ENCODE measurements at places on chromosomes 4 and X.

DNA sequence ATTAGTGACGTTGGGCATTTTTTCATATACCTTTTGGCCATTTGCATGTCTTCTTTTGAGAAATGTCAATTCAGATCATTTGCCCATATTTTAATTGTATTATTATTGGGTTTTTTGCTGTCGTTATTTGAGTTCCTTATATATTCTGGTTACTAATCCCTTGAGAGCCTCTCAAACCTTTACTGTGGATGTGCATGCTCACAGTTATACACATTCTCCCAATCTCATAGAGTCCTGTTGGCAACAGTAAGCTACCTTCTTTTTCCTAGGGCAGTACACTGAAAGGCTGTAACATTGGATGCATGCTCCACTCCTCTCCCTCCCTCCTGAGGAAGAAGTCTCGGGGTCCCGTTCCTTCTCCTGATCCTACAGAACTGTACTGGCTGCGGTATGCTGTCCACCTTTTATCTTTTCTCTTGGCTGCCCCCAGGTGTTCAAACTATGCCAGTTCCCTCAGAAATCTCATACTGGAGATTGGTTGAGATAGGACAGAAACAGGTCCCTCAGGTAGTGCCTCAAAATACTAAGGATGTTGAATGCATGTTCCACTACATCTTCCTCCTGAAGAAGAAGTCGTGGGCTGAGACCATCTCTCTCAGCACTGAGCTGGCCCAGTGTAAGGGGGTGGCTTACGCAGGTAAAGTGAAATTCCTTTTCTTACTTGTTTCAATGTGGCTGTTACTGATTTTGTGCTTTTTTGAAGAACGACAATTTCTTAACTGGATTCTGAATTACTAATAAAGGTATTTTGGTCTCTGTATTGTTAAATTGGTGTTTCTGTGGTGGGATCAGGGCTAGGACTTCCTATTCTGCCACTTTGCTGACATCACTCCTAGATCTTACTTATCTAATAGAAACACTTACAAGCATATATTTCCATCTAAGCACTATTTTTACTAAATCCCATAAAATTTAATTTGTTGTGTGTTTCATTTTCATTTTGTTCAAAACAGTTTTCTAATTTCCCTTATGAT, 145.4 kb upstream of the HUWE1 start:
- DNase-seq: peak; percentile 55

DNA sequence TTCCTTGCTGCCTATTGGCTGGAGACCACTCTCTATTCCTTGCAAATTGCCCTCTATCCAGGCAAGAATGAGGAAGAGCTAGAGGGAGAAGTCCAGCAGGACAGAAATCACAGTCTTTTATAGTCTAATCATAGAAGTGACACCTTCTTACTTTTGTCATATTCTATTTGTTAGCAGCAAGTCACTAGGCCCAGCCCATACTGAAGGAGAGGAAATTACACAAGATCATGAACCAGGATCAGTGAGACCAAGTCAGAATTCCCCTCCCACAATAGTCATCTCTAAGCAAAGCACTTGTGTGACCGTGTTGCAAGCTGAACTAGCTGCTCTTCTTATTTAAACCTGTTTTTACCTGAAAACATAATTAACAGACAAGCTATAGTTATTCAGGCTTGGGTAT, 317.7 kb downstream of the INPP4B start:
- DNase-seq: peak; percentile 76

DNA sequence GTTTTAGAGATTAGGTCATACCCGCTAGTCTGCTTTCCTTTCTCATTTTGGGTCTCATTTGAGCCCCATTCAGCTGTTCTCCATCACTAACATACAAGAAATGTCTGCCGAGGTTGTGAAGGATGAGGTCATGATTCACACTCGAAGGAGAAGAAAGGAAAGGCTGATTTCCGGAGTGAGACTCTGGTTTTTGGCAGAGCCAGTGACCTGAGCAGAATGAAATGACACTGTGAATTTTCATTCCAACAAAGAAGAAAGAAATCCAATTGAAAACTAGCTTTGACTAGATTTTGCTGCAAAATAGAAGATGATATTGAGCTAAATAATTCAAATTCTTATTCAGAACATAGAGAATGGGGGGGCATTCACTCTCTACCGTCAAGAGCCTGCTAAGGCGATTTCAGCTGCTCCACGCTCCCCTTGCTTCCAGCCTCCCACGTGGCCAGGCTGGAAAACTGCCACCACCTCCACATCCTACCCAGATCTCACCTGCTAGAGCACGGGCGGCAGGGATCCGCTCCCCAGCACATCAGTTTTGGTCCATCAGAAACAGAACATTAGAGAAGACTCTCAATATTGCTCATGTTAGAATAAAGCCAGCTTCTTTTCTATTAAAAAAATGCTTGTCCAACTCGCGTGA, 39.0 kb downstream of the F11 start:
- DNase-seq: peak; percentile 2

- DNase-seq: peak; percentile 66
Observed at GRCh38 chrX:107565931-107566603, 62.2 kb upstream of the PRPS1 start.

DNA sequence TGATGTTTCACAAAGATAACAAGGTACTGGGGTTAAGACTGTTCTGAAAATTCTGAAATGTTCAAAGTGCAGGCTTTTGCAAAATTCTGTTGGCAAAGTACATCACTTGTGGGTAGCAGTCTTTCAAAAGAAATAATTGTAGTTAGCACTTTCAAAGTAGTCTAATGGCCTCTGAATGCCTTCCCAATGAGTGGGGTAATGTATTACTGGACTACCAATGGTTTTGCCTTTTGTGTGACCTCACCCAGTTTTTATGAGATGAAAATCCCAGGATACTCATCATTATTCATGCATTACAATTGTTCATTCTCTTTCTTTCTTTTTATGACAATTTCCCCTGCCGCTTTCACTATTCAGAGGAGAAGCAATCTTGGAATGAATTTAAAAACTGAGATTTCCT, 686.1 kb downstream of the GLUD2 start:
- DNase-seq: peak; percentile 2

DNA sequence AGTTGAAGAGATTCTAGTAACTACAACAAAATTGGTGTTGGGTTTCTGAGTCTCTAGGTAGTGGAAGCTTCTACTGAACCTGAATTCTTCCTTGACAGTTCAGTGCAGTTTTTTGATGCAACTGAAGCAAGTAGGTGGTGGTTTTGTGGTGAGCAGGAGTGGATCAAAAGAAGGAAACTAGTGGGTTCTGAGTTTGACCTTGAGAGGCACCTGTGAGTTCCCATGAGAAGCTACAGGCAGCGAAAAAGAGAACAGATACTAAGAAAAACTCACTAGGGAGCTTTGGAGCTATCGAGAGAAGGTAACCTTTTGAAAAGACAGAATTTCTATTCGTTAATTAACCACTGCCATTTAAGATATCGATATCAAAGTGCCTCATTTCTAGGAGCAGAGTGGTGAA, 145.2 kb downstream of the PDHA2 start:
- no peak for DNase-seq

GRCh38 chr4:150363721-150364688, 217.9 kb upstream of the MAB21L2 start:
- no peak for DNase-seq

- peak; percentile 19 for DNase-seq
Observed at GRCh38 chr4:76420762-76421581, at the start of gene CCDC158. CCDC158 (minus strand) TSS chr4:76421141; CDS start chr4:76403207, 17,934 bp downstream.

DNA sequence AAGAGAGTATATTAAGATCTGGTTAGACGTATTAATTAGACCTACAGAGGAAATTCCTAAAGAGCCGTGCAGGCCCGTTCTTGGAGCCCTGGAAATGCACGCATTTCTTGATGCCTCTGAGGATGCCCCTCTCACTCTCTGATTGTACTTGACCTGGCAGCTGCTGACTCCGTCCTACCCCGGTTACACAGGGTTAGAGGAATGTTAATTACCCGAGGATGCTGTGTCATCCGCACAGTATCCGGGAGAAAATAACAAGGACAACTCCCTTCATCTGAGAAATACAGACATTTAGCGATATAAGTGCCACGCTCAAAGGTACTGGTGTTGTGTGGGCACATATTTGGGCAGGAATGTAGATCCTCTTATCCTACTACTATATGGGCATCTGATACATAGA, 404.6 kb upstream of the FAT1 start:
- DNase-seq: peak; percentile 93

- peak; percentile 76 for DNase-seq
Observed at GRCh38 chrX:9378980-9379696, 85.7 kb upstream of the TBL1X start.

- peak; percentile 29 for DNase-seq
Observed at GRCh38 chrX:53005327-53005726, 43.3 kb upstream of the GPR173 start.

GRCh38 chr4:133062851-133063250, 86.2 kb upstream of the PCDH10 start:
- peak; percentile 18 for DNase-seq

DNA sequence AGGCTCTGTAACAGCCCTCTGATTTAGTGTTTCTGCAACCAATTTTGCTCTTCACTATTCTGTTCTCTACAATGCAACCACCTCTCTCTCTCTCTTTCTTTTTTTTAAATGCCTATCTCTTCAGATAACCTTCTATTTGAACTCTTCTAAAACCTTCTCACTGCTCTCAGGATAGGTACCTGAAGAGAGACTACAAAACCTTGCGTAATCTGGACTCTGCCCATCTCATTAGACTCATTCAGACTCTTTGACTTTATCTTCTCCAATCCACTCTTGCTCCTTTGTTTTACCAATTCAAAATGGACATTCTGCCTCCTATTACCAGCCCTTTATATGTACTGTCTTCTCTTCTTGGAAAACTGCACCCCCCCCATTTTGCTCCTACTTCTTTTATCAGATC, 291.6 kb downstream of the CAMK2D start:
- DNase-seq: peak; percentile 19

DNA sequence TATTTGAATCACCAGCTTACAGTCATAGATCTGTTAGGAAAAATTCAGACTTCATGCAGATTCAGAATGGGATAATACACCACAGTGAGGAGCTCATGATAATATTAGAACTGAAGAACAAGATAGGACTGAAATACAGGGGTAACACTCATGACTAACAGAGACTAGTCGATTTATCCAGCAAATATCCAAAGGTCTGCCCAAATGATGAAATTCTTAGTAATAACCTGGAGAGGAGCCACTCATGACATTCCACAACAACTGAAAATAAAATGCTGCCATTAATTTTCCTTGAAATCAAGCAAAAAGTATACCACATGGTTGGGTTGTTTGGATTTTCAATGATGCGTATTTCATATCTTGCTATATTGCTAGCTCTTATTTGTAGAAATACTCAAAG, 903.7 kb upstream of the ADGRL3 start:
- no peak for DNase-seq

GRCh38 chr4:27366104-27366823, 505.6 kb downstream of the STIM2 start:
- DNase-seq: peak; percentile 34

GRCh38 chr4:153110739-153111138, 93.5 kb upstream of the TRIM2 start:
- no peak for DNase-seq

DNA sequence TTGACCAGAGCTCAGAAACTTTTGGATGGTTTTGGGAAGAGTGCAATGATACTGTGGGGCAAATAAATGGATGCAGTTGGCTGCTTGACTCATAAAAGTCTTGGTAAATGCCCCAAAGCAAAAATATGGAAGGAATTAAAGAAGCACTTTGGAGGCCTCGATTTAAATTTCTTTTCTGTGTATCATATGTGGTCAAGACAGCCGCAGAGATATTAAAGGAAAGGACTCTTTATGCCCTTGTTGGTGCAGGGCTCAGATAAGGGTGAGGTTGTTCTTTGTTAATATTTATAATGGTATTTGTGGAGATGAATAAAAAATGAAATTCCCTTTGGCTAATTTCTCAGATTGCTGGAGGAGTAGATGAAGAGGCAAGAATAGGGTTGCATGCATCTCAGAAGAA, 90.2 kb downstream of the NHS start:
- DNase-seq: no peak

DNA sequence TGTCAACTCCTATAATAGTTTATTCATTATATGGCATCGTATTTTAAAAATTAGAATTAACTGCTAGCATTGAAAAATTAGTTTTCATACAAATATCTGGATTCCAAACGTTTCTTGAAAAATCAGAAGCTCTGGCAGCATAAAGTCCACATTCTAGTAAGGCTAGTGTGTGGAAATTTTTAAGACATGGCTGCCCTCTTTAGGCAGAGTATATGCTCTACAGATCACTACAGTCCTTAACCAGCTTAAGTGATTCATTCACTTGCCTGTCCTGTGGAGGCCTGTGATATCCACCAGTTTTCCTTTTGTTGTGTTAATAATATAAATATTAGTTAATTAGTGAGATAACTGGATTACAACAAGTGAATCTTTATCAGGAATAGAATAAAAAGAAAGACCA, 287.2 kb downstream of the OPHN1 start:
- peak; percentile 58 for DNase-seq

DNA sequence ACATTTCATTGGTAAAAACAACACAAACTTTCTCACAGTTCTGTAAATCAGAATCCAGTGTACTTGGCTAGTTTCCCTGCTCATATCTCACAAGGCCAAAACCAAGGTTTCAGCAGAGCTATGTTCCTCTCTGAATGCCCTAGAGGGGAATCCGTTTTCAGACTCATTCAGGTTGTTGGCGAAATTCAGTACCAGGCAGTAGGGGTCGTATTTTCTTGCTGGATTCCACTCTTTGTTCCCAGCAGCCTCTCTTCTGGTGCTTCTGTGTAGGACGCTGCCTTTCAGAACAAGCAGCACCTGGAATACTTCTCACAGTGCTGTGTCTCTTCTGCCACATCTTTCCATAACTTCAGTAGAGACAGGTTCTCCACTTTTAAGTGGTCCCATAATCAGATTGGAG, 351.9 kb downstream of the PCDH18 start:
- peak; percentile 1 for DNase-seq

- no peak for DNase-seq
Observed at GRCh38 chr4:121784401-121784800, 16.7 kb upstream of the EXOSC9 start.

DNA sequence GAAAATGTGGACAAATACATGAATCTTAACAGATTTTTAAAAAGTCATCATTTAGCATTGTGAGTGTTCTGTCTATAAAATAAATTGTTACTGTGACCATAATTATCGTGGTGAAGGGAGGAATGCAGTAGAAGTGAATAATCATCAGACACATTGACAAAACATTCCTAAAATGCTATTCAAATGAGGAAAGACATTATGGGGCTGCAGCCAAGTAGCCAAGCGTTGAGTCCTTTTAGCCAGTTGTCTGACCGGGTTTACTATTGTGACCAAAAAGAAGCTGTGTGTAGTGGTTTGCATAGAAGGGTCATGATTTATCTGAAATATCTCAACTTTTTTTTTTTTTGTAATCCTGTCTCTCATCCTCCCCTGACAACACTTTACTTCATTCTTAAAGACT, 19.5 kb downstream of the WWC2 start:
- peak; percentile 64 for DNase-seq

DNA sequence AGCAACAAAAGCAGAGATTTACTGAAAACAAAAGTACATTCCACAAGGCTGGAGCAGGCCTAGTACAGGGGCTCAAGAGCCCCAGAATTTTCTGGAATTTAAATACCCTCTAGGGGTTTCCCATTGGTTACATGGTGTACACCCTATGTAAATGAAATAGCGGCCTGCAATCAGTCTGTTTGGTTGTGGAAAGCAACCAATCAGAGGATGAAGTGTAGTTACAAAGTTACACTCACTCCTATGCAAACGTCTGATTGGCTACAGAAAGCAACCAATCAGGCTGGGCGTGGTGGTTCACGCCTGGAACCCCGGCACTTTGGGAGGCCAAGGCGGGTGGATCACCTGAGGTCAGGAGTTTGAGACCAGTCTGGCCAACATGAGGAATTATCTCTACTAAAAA, 13.8 kb upstream of the TXLNG start:
- no peak for DNase-seq
